ENCODE measurements at places on chromosomes 7 and 10.

GRCh38 chr10:75857896-75858295 lies 426.5 kb downstream of the LRMDA start:
- no peak for DNase-seq

- no peak for DNase-seq
Measured at GRCh38 chr10:16947069-16947468, 129.8 kb upstream of the RSU1 start.

GRCh38 chr10:70830164-70830563 lies 14.4 kb downstream of the SGPL1 start:
- no peak for DNase-seq

DNA sequence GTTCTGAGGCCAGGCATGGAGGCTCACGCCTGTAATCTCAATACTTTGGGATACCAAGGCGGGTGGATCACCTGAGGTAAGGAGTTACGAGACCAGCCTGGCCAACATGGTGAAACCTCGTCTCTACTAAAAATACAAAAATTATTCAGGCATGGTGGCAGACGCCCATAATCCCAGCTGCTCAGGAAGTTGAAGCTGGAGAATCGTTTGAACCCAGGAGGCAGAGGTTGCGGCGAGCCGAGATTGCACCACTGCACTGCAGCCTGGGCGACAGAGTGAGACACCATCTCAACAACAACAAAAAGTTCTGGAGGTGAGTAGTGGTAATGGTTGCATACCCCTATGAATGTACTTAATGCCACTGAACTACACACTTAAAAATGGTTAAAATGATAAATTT lies 60.3 kb upstream of the SP4 start:
- no peak for DNase-seq

GRCh38 chr7:133299676-133300075 lies 46.8 kb downstream of the EXOC4 start:
- no peak for DNase-seq

GRCh38 chr7:29282819-29283414 lies 88.3 kb downstream of the CHN2 start:
- DNase-seq: no peak

Measured in activated naive CD4-positive, alpha-beta T cell treated with anti-CD3 and anti-CD28 coated beads, Interleukin-2, amount 50 U/mL, for 16 hours (primary cell).